Suprapubic skin (tissue), 4 donors: ENCODE measurements at places on chromosomes 7 and 10. TPM values are rescaled to one million over a fixed set of nuclear protein-coding genes. Genes with fewer than 3 reads are reported as not detected.
A peak's percentile ranks its signal among the peaks of the same experiment; 100 is the strongest.

DNA sequence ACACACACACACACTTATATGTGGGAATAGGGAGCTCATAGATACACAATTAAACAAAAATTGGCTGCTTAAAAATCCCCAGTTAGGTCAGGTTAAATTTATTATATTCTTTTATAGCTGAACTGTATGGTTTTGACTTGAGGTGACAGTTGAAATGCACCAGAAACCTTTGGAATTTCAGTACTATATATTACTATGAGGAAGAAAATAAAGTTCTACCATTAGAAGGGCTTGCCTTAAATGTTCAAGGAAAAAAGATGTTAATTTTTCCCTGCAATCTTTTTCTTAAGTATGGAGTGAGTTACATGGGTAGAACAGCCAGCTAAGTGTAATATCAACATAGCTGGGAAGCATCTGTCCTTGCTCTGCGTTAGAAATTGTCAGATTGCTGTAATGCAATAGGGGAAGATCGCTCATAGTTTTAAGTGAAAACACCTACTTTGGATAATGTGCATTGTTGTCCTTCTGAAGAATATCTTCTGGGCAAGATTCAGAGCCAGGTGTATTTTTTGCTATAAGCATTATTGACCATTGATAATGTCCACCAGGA, 415.8 kb upstream of the MKI67 start:
- DNase-seq: no peak

GRCh38 chr7:15582773-15583172, 21.0 kb upstream of the AGMO start:
- no peak for DNase-seq

DNA sequence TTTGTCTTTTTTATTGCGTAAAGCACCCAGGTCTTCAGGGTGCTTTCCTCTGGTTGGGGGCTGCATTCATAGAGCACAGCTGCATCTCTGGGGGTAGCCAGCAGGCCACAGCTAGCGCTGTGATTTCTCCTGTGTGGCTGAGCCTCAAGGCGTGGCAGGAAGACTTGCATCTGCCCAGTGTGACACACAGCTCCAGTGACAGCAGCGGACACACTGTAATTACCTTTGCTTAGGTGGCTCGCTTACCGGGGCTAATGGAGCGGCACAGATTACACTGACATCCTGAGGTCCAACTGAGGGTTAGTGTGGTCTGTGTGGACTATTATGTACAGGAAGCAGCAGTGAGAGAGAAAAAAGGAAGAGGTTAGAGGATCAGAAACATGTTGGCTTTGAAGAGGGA, 27.1 kb downstream of the ABCB4 start:
- no peak for DNase-seq

DNA sequence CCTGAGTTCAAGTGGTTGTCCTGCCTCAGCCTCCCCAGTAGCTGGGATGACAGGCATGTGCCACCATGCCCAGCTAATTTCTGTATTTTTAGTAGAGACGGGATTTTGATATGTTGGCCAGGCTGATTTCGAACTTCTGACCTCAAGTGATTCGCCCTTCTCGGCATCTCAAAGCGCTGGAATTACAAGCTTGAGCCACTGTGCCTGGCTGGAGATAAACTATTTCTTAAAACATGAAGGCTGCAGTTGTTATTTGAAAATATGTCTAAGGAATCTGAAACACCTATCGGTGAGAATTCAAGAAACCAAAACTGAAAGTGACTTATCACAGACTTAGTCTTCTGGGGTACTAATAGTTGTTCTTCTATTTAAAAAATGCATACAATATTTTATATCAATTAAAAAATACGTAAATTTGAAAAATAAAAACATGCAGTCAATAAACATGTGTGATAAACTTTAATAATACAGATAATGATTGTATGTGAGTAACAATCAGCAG, 176.9 kb upstream of the PRSS58 start:
- DNase-seq: no peak

- DNase-seq: no peak
Observed at GRCh38 chr10:22693371-22693784, 21.0 kb downstream of the PIP4K2A start.

DNA sequence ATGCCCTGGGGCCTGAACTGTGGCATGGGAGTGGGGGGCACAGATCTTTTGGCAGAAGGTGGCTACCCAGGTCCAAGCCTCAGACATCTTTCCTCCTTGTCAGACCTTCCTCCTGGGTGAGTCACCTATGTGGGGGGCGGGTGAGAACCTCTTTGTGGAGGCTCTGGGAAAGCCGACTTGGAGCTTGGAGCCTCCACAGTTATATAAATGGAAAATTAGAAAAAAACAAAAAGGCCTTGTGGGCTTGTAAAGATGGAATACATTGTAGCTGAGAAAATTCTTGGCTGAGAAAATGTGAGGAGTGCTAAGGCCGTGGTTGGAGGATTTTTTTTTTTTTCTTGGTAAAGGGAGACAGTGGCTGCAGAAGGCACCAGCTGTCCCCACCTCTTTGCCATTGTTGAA, 292.5 kb downstream of the CCDC3 start:
- no peak for DNase-seq

GRCh38 chr10:79927111-79927828, 21.6 kb downstream of the SFTPD start:
- DNase-seq: peak; percentile 56

DNA sequence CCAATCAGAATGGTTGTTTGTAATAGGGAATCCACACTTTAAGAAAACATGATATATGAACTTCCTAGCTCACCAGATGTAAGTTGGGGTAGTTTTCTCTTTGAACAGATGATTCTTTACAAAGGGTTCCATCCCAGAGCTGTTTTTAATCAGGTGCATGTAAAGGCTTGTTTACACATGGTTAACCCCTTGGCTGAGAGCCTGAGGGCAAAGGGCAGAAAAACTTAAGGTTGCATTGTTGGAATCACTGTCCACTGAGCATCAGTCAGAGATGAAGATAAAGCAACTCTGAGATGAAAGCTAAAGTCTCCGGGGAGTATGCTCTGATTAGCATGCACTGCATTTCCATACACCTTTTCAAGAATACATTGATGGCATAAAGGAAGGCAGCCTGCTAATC, 518.2 kb downstream of the SORCS3 start:
- DNase-seq: no peak

DNA sequence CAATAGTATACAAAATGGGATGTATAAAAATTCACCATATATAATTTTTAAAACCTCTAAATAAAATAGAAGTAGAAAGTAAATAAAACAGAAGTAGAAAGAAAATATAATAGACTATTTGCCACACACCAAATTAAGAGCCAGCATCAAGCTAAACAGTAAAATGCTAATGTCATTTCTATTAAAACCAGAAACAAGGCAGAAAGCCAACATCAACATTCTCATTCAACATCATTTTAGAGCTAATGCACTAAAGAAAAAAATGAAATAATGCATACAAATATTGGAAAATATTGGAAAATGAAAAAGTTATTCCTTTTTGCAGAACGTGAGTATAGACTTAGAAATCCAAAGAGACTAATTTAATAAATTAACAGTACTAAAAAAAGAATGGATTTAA, 23.4 kb upstream of the RELN start:
- DNase-seq: no peak

FAM237B gene
- not detected for total RNA-seq

NSUN5 gene
- 25.6 TPM for total RNA-seq

SPDYE11 gene
- not detected for total RNA-seq
